ENCODE measurements at places on chromosomes 13 and 19.
A peak's percentile ranks its signal among the peaks of the same experiment; 100 is the strongest.

- DNase-seq: peak; percentile 58
Measured at GRCh38 chr19:3668331-3669081, 31.8 kb downstream of the PIP5K1C start.

- no peak for DNase-seq
Measured at GRCh38 chr19:19280561-19280960, 7.5 kb upstream of the TM6SF2 start.

- DNase-seq: peak; percentile 54
Measured at GRCh38 chr19:42024622-42025111, 30.6 kb upstream of the ATP1A3 start.

- no peak for DNase-seq
Measured at GRCh38 chr19:52028780-52029123, 573 bp upstream of the ZNF614 start.
